NB4 (cell line): ENCODE measurements at places on chromosomes 6 and 20.

GRCh38 chr6:145850671-145851070, 36.1 kb upstream of the FBXO30 start:
- no peak for DNase-seq

GRCh38 chr20:64232794-64233193, 22.8 kb upstream of the PCMTD2 start:
- peak; percentile 29 for DNase-seq

GRCh38 chr6:131173680-131174079, 38.4 kb downstream of the AKAP7 start:
- DNase-seq = no peak

DNA sequence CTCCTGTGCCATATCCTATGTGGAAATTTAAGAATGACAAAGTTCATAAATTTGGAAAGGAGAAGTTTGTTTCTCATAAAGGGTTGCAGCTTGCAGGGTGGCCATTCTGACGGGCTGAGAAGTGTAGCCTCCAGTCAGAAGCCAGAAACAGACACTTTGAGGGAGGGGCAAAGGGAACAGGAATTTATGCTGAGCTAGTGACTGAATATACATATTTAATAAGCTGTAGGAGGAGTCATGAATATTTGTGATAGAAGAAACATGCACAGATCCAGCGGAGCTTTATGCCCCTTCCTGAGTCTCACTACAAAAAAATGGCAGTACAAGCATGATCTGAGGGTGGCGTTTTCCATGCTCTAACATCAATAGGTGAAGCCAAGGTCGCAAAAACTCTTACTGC, 798.3 kb downstream of the KIF16B start:
- DNase-seq = no peak

DNA sequence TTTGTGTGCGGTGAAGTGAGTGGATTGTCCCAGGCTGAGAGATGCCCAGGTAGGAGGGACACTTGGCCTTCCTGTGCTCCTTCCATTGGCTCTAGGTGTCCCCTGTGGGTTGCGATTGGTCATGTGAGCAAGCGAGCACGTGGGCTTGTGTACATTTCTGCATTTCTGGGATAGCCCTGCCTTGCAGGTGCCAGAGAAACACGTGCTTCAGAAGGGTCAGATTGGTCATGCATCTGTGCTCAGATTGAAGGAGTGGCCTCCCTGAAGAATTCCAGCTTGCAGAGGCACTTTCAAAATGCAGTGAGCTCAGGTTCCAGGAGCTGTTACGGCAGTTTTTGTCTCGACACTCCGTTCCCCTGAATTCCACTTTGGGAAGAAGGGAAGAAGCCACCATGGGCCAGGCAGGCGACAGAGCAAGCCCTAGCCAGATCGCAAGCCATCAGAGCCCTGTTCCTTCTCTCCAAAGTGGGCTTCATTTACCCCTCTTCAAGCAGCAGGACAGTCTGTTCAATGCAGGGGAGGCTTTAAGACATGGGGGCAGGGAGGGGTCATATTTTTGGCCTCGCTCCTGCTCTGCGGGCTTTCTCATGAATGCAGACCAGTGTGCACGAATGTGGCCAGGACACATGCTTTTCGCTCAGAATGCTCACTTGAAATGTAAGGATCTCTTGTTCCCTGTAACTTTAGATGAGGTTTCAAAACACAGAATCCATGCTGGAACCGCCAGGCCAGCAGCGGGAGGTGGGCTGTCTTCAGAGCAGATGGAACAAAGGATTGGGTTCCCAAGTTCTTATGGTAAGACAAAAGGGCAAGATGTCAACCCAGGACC, 78.6 kb upstream of the AKAP12 start:
- no peak for DNase-seq

DNA sequence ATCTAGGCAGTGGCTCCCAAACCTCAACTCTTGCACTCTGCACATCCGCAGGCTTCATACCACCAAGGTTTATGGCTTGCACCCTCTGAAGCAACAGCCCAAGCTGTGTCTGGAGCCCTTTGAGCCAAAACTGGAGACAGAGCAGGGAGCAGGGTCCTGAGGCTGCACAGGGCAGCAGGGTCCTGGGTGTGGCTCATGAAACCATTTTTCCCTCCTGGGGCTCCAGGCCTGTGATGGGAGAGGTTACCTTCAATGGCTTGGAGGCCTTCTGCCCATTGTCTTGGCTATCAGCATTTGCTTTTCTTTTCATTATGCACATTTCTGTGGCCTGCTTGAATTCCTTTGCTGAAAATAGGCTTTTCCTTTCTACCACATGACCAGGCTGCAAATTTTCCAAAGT, 6.3 kb upstream of the FAM184A start:
- no peak for DNase-seq

GRCh38 chr6:110357664-110358552, at the start of gene METTL24:
Gene METTL24, minus strand, starts transcription at chr6:110358349. Its CDS starts 77 bp downstream, at chr6:110358272.
- peak; percentile 4 for DNase-seq

DNA sequence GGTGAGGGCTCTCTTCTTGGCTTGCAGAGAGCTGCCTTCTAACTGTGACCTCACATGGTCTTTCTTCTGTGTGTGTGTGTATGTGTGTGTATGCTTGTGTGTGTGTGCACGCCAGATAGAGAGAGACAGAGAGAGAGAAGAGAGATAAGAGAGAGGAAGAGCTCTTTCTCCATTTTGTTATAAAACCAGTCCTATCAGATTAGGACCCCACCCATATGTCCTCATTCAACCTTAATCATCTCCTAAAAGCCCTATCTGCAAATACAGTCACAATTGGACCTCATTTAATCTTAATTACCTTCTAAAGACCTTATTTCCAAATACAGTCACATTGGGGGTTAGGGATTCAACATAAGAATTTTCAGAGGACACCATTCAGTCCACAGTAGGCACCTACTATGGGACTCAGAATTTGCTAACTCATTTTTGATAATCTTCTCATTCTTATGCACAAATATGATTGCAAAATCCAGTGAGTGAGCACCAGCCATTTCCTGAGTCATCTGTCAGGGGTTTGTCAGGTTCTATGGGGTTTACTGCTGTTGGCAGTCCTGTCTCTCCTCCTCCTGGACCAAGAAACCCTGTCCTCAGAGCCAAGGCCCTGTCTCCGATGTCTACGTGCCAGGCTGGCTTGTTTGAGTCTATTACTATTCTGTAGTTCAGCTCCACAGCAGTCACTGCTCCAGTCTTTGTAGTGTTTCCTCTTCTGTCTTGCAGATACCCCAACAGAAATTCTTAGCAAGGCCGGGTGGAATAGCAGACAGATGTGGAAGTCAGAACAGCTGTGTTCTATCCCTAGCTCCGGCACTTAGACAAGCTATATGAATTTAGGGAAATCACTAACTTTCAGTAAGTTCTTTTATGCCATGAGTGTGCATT, 59.0 kb upstream of the FAM184A start:
- peak; percentile 70 for DNase-seq
